ENCODE measurements at places on chromosomes 7 and 10. TPM values are rescaled to one million over a fixed set of nuclear protein-coding genes. Genes with fewer than 3 reads are reported as not detected.

Gene REPIN1
- 106 TPM for total RNA-seq

Gene ANXA7
- 105 TPM for total RNA-seq

- no peak for DNase-seq
Measured at GRCh38 chr10:11478807-11479206, 132.6 kb downstream of the USP6NL start.

- DNase-seq = no peak
Measured at GRCh38 chr10:88508796-88509195, 74.3 kb downstream of the RNLS start.

DNA sequence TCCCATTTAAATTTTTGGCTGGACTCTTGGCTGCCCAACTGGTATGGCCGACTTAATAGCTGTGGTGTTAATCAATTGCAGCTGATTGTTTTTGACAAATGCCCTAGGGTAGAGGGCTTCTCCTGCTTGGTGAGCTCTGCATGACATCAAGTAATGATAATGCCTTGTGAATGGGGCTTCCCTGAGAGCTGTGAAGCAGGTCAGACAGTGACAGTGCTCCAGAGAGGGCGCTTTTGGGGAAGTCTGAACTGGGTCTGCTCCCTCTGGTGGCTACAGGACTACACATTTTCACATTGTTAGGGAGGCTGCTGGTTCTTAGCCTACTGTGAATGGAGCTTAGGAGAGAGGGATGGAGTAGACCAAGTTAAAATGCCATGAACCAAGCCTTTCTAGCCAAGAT lies 98.8 kb downstream of the SDK1 start:
- peak; percentile 49 for DNase-seq

DNA sequence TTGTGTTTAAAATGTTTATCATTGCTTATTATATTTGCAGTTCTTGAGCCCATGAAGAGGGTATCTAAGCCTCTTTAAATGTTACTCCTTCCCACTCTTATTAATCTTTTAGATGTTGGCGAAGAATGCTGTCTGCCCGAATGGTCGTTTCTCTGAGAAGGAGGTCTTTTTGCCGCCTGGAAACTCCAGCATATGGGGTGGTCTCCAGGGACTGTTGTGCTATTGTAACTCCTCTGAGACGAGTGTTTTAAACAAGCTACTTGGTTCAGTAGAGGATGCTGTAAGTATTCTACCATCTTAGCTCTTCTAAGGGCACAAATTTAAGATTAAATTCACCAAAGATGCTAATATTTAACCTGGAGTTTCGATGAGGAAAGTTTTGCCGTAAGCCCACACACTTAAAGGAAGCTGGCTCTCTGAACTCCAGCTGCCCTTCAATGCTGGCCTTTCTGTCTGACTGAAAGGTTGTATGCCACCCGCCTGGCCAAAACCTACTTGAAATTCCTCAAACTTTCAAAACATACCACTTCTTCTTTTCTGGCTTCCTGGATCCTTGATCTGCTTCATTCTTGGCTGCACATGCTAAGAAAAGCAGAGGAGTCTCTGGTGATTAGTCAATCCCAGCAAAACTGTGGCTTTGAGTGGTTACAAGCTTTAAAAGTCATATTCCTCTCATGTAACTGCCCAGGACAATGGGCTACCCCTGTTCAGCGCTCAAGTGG lies 74.7 kb downstream of the ABCA13 start:
- DNase-seq = no peak

GRCh38 chr7:65892161-65892560 lies 19.3 kb downstream of the VKORC1L1 start:
- DNase-seq = no peak

DNA sequence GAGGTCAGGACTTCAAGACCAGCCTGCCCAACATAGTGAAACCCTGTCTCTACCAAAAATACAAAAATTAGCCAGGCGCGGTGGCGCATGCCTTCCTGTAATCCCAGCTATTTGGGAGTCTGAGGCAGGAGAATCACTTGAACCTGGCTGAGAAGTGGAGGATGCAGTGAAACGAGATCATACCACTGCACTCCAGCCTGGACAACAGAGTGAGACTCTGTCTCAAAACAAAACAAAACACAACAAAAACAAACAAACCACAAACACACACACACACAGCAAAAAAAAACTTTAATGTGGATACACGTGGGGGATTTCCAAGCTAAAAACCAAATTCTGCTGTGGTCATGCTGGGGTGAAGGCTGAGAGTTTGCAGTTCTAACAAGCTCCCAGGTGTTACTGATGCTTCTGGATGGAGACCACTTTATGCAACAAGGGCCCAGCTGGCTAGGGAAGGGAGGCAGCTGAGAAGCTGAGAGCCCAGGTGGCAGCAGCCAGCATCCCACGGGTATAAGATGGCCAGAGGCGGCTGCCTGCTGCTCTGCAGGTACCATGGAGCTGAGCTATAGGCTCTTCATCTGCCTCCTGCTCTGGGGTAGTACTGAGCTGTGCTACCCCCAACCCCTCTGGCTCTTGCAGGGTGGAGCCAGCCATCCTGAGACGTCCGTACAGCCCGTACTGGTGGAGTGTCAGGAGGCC lies at the start of gene ZP3:
Gene ZP3 (plus strand): TSS at position 538 of the 699 bp plus-strand sequence. CDS start 15 bp downstream, at position 553.
- no peak for DNase-seq

Gene FOXP2
- total RNA-seq = 2.5 TPM

Gene PNLIP
- total RNA-seq = 1.3 TPM

- DNase-seq = peak; percentile 22
Measured at GRCh38 chr7:131753620-131754222, 197.3 kb upstream of the PODXL start.

GRCh38 chr10:5977471-5978229 lies at the start of gene IL15RA:
Gene IL15RA (minus strand): TSS chr10:5977543. CDS start chr10:5977492, 51 bp downstream.
- peak; percentile 39 for DNase-seq

DNA sequence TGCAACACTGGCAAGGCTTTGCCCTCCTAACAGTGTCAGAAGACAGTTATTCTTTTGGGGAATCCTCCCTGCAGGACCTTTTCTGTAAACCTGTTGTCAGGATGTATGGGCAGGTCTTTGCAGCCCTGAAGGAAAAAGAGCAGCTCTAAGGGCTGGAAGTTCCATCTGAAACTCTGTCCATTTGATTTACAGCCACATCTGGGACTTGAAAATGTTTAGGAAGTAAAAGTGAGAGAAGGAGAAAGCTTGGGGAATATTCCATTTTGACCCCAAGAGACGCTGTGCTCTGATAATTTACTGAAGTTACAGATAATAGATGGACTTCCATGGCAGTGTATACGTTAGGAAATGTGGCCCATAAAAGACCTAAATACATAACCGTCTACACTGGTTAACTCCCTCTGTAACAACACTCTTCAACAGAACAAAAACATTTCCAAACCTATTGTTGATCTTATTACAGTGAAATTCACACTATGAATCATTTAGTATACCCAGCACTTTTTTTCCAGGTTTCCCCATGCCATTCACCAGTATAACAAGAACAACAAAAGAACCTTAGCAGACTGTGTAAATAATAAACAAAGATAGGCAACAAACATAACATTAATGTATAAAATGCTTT lies 89.1 kb downstream of the KIAA1549 start:
- DNase-seq = no peak

Gene GJC3
- 0.76 TPM for total RNA-seq

Gene MEIG1
- 1.4 TPM for total RNA-seq

GRCh38 chr7:32289651-32290414 lies 200.3 kb downstream of the LSM5 start:
- DNase-seq = no peak

DNA sequence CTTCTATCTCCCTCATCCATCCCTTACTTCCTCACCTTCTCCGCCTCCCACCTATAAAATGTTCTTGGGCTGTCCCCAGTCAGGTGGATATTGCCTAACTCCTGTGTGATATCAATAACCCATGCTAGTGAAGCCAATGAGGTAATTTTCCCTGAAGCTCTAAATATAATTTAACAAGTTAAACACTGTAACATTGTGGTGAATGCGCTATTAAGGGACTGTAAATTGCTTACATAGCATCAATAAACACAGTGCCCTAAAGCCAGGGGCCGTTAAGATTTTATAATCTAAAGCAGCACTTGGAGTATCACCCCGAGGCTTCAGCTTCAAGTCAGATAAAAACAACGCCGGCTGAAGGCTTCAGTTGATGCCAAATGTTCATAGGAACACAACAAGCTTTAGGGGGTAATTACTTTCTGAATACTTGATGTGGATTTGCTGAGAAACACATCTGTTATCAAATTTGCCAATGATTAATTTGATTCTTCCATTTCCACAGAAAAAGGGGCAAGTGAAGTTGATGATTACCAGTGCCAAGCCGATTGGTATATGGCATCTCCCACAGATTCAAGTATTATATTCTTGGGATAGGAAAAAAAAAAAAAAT lies 138.4 kb downstream of the CREB5 start:
- no peak for DNase-seq

DNA sequence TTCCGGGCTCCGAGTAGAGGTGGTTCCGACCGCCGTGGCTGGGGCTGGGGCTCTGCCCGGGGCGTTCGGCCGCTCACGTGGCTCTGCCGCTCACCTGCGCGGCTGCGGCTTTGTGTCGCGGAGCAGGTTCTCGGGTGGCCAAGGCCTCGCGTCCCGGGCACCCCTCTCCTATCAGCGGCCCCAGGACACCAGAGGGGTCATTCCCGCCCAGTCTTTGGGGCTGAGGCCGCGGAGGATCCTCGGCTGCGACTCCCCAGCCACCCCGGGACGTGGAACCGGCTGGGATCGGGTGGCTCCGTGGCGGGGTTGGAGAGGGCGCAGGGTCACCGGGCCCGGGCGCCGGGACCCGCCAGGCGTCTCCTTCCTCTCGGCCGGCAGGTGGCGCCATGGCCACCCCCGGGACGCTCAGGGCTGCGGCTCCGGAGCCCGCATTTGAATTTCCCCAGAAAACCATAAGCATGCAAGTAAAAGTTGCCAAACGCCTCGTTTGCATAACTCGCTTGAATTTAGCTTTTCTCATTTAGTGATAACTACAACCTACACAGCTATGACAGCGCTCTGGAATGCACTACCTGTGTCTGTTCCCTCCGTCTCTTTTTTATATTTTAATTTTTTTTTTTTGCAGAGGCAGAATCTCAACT lies 1.2 kb downstream of the COL26A1 start:
- peak; percentile 15 for DNase-seq

Gene MRPS16
- 122 TPM for total RNA-seq

GRCh38 chr7:84154991-84155781 lies 39.4 kb downstream of the SEMA3A start:
- no peak for DNase-seq

Gene NEBL
- total RNA-seq = 16.6 TPM

Gene CALML5
- total RNA-seq = not detected

Data from HCT116 (cell line).